ENCODE measurements at places on chromosomes 7 and 10. TPM values are rescaled to one million over a fixed set of nuclear protein-coding genes. Genes with fewer than 3 reads are reported as not detected.

The CFAP70 gene
- total RNA-seq, result not detected

The COX19 gene
- total RNA-seq, result 8.9 TPM

The NEBL gene
- not detected for total RNA-seq

- DNase-seq, result no peak
These were observed 14.0 kb downstream of the NACAD start for GRCh38 chr7:45074528-45075354.

GRCh38 chr7:91347290-91347689, 83.1 kb downstream of the FZD1 start:
- peak; percentile 11 for DNase-seq

DNA sequence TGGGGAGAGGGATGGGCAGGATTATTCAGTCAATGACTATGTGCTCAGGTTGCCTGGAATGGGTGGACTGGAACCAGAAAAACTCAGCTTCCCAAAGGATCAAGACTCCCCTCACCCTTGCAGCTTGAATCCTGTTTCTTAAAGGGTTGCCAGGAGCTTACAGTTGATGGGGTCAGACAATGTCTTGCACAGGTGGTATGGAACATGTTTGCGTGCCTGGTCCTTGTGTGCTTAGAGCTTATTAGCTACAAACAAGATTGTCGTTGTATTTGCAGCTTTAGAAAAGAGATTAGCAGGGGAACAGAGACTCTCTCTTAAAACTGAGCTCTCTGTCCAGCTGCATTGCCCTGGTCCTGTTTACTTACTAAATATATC, 56.9 kb downstream of the PRR15 start:
- no peak for DNase-seq

- peak; percentile 89 for DNase-seq
These were observed 53.4 kb upstream of the CAMK2B start for GRCh38 chr7:44378744-44379143.

DNA sequence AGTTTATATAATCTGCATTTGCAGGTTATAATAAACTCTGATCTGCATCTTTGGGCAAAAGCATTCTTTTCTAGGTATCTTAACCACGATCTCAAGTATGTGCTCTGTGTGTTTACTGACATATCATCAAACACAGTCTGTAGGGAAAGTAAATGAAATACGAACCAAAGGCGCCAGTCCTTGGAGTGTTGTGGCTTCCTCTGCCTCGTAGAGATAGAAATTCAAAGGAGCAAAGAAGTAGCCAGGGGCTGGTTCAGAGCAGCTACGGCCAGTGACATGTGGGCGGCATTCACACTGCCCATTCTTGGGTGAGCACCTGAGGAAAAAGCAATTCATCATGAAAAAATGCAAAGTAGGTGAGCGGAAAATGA, 38.7 kb downstream of the LAMB4 start:
- no peak for DNase-seq

DNA sequence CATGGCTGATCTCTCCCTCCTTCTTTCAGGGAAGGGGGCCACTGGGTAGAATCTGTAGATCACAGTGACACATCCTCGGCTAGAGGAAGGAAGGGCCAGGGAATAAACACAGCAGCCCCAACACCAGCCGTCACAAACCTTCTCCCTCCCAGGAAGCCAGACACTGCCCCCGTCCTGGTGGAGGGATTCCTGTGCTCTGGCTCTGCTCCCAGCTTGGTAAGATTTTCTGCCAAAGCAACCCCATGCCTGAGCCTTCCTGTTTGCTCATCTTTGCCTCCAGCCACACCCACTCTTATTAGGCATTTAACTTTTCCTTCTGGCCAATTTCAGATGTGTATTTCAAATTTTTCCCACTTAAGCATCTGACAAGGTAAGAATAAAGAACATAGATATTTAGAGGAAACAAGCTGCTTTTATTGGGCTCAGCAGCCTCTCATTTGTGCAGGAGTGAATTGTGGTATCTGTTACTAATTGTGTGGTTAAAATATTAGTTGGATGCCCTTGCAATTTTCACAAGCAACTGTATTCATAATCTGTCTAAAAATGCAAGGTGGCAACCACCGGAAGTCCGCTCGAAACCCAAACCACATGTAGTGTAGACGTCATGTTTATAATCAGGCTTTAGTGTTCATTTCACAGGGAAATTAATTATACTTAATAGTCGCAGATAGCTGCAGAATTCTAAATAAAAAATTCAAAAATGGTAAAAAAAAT, 13.2 kb upstream of the NPS start:
- peak; percentile 43 for DNase-seq

DNA sequence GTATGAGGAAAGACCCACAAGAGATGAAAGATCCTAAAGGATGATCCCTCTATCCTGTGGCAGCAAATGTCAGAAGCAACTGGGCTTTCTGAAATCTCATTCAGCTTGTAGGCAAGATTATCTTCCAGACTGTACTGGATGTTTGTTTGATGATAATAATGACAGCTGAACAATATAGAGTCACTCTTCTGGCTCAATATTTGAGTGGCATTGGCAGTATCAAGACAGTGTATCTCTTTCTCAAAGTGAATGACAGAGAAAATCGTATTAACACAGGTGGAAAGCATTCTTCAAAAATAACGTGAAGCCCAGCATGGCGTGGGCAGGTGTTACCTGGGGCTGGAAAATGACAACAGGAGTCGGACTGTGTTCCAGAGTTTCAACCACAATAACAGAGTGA, 114.5 kb downstream of the GPR37 start:
- DNase-seq, result no peak
